ENCODE measurements at places on chromosomes 5 and 9. TPM values are rescaled to one million over a fixed set of nuclear protein-coding genes. Genes with fewer than 3 reads are reported as not detected.

ZNF474 gene
- not detected for polyA plus RNA-seq

CORO2A gene
- 12.9 TPM for polyA plus RNA-seq

PCDHB16 gene
- polyA plus RNA-seq, result 0.73 TPM

STPG3 gene
- not detected for polyA plus RNA-seq

CHSY3 gene
- polyA plus RNA-seq, result 0.44 TPM

ATP10B gene
- 0.10 TPM for polyA plus RNA-seq

CTSV gene
- 89.9 TPM for polyA plus RNA-seq

QRFP gene
- not detected for polyA plus RNA-seq

Measured in GM23338 (cell line).